Activated CD4-positive, alpha-beta T cell treated with anti-CD3 and anti-CD28 coated beads, Interleukin-2, amount 10 ng/mL, durations not matched to agents 24 days and 14 days (primary cell): ENCODE measurements at places on chromosomes 6 and 20. TPM values are rescaled to one million over a fixed set of nuclear protein-coding genes. Genes with fewer than 3 reads are reported as not detected.

TRIM40 gene
- not detected in 2 replicates for total RNA-seq

TFAP2A gene
- total RNA-seq, result not detected in 2 replicates

SEL1L2 gene
- total RNA-seq, result not detected in 2 replicates

HSPA1L gene
- 1.8 and 2.5 TPM in 2 replicates for total RNA-seq

TXLNB gene
- total RNA-seq, result 0.09 TPM in 1 of 2 replicates, not detected in the other

ITPA gene
- total RNA-seq, result 102 and 103 TPM in 2 replicates

ZSCAN31 gene
- total RNA-seq, result 0.54 and 0.79 TPM in 2 replicates

C6orf52 gene
- 2.2 and 3.0 TPM in 2 replicates for total RNA-seq

CFB gene
- 0.17 TPM in 1 of 2 replicates, not detected in the other for total RNA-seq

RCAN2 gene
- total RNA-seq, result 0.07 and 0.21 TPM in 2 replicates

GRIK2 gene
- total RNA-seq, result not detected in 2 replicates

RAMACL gene
- total RNA-seq, result 0.14 and 0.30 TPM in 2 replicates

GGTLC1 gene
- total RNA-seq, result not detected in 2 replicates

CASS4 gene
- 2.8 and 3.1 TPM in 2 replicates for total RNA-seq

ABHD16B gene
- 0.19 TPM in 1 of 2 replicates, not detected in the other for total RNA-seq

CTSZ gene
- 48.1 and 51.1 TPM in 2 replicates for total RNA-seq

PGK2 gene
- not detected in 2 replicates for total RNA-seq

DNAH8 gene
- total RNA-seq, result 0.02 TPM in 1 of 2 replicates, not detected in the other

ZNF311 gene
- total RNA-seq, result 0.86 and 0.97 TPM in 2 replicates

LRRC73 gene
- total RNA-seq, result 0.14 and 0.51 TPM in 2 replicates

PKIB gene
- not detected in 2 replicates for total RNA-seq

ERVFRD-1 gene
- not detected in 2 replicates for total RNA-seq

HDGFL1 gene
- total RNA-seq, result not detected in 2 replicates

SPDEF gene
- not detected in 2 replicates for total RNA-seq

ZC2HC1B gene
- not detected in 2 replicates for total RNA-seq

WASF1 gene
- total RNA-seq, result 1.2 and 2.2 TPM in 2 replicates

PHACTR1 gene
- total RNA-seq, result 0.09 and 0.26 TPM in 2 replicates

ULBP1 gene
- total RNA-seq, result 0.49 and 0.76 TPM in 2 replicates

GPX5 gene
- not detected in 2 replicates for total RNA-seq

BPIFA2 gene
- total RNA-seq, result not detected in 2 replicates

MBOAT1 gene
- 11.8 and 12.8 TPM in 2 replicates for total RNA-seq

SEMG1 gene
- not detected in 2 replicates for total RNA-seq

ELOVL2 gene
- not detected in 2 replicates for total RNA-seq

PACRG gene
- total RNA-seq, result not detected in 2 replicates

MATN4 gene
- 1.2 and 1.5 TPM in 2 replicates for total RNA-seq

RFX6 gene
- not detected in 2 replicates for total RNA-seq

SDC4 gene
- total RNA-seq, result 177 and 185 TPM in 2 replicates

B3GAT2 gene
- 0.05 TPM in 1 of 2 replicates, not detected in the other for total RNA-seq

CALHM6 gene
- total RNA-seq, result 24.8 and 30.7 TPM in 2 replicates

KCNK17 gene
- not detected in 2 replicates for total RNA-seq

C6orf15 gene
- total RNA-seq, result not detected in 2 replicates

NEU1 gene
- 20.4 and 22.2 TPM in 2 replicates for total RNA-seq
